ENCODE measurements at places on chromosomes 4 and X. TPM values are rescaled to one million over a fixed set of nuclear protein-coding genes. Genes with fewer than 3 reads are reported as not detected.

GRCh38 chr4:87559090-87559837 lies 30.1 kb upstream of the SPARCL1 start:
- DNase-seq = no peak

GRCh38 chr4:120018786-120019185 lies 47.9 kb downstream of the MAD2L1 start:
- DNase-seq = no peak

- DNase-seq = no peak
These were observed 23.2 kb upstream of the UVSSA start for GRCh38 chr4:1323635-1324442.

DNA sequence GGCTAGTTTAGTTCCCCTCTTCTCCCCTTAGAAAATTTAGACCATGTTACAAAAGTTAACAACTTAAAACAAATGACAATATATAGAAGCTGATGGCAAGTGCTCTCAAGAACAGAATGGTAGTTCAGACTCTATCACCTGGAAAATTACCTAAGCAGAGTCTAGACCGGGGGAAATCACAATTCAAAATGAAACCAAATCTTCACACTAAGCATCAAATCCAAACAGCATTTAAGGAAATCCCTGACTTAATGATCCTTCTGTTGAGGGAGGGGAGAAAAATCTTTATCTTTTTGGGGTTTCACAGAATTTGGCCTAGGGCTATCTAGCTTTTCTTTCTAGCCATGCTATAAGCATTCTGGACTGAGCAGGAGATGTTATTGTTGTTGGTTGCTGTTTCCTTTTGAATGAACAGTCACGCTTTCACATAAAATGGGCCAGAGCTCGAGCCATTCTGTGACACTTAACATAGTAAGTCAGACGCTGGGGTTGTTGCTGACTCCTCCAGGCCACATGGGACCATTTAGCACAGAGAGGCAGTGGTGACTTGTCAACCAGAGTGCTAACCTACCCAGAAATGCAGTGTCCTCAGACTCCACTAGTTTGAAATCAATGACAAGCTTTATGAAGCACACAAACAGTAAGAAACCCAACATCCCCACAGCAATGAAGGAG lies 16.0 kb upstream of the LSM6 start:
- no peak for DNase-seq

DNA sequence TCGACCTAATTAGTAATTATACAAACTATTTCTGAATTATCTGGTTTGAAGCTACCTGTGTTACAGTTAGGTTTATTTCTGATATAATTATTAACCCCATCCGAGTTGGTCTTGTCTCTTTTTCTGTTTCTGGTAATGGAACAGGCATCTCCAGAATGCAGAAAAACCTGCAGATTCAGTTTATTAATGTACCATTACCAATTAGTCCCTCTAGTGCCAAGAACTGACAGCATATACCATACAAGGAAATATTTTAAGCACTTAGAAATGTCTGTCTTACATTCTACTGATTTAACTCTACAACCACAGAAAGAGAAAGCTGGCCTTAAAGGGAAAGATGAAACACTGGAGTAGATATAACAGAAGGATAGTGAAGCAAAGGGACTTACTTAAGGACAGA lies 570.6 kb downstream of the CENPC start:
- DNase-seq = no peak

DNA sequence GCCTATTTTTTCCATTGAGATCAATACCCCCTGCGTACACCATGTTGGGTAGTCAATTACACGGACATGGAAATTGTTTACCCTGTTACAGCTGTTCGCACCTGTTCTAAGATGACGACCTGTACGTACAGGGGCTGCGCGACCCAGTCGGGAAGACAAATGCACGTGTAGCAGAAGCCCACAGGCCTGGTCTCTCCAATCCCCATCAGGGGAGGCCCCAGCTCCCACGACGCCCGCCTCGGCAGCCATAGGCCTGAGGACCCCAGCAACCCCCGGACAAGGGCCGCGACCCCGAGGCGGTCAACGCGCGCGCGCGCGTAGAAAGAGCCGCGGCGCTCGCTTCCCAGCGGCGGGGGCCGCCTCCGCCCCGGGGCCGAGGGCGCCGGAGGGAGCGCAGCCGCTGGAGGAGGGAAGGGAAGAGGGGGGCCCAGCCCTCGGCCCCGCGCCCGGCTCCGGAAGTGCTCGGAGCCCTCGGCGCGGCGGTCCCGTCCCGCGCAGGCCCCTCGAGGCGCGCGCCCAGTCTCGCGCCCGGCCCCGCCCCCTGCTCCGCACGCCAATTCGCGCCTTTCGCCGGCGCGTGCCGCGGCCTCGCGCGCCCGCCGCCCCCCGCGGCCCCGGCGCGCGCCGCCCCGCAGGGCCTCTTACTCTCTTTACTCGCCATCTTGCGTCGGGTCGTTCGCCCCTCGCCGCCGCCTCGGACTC lies 618 bp downstream of the RBBP7 start:
- DNase-seq = peak; percentile 89

DNA sequence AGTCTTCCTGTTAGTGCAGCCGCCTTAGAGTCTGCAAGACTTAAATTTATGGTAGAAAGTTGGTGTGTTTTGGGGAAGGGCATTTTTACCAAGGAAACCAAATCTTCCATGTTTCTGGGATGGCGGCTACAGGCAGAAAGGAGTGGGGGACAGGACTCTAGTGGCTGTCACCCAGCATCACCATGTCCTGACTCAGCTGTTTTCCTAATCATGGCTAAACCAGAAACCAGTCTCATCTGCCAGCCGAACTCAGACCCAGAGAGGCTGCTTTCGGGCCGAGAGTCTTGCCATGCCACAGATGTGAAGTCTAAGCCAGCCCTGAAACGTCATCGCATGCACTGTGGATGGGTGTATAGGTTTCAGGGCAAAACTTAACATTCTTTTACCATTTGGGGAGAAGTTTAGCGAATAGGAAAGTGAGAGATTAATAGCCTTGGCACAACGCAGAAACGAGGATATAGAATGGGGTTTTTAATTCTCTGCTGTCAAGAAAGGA lies 109.6 kb downstream of the ENPP6 start:
- no peak for DNase-seq

- DNase-seq = no peak
These were observed 409.2 kb downstream of the TLL1 start for GRCh38 chr4:166282081-166282770.

GRCh38 chr4:108683479-108683878 lies 33.1 kb downstream of the OSTC start:
- DNase-seq = peak; percentile 21

ACOX3 gene
- 22.5 TPM for total RNA-seq

SORCS2 gene
- total RNA-seq = 1.6 TPM

RASL11B gene
- 8.9 TPM for total RNA-seq

Measured in hepatocyte (in vitro differentiated cells).